ENCODE measurements at places on chromosomes 6 and 20.
A peak's percentile ranks its signal among the peaks of the same experiment; 100 is the strongest.

DNA sequence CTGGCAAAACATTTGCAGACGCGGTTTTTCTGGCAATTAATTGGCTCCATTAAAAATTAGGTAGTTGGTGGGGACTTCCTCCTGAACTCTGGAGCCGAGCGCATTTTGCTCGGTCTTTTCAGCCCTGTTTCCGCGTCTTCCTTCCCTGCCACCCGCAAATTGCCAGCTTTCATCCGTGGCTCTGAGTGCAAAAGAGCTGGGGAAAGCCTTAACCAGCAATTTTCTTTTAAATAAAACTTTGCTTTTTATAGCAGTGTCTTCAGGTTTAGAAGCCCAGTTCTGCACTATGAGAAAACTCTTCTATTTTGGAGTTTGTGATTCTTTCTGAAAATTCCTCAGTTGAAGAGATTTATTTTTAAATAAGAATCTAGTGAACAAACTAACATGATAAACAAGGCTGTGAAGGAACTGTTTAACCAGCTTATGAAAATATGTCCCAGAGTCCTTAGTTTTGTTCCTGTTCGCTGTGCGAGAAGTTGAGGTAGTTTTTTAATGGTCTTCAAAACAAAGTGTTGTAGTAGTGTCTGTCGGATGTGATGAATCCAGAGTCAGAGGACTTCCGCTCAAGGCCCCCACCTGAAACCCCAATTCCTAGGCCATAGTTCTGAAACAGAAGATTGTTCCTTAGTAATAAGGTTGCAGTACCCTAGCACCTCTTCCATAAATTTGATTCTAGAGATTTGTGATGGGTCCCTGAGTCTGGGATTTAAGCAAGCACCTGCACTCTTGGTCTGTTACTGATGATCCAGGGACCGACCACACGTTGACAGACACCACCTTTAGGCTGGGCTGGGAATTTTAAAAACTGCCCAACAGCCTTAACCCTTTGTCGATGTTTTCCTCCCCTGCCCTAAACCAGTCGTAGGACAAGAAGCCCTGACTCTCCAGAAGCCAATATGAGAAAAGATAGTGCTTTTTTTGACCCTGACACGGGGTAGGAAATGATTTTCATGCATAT lies 950 bp downstream of the KCTD20 start:
- no peak for DNase-seq

DNA sequence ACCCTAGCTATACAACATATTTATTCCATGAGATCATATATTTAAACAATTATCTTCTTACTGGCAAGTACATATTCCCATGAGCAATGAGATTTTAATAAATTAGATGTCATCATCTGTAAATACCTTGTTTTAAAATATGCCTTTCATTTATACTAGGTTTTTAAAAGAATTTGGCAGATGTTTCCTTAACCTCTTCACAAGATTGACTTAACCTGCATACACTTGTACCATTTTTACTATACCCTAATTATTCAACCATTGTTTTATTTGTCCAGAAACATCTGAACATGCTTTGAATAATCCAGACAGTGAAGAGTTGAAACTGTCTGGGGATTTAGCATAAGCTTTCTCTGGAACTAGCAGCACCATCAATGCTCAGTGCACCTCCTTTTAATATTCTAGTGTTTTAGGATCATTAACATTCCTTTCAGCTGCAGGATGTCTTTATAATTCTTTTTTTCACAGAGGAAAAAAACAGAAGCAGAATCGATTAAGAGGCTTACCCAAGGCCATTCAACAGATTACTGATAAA lies 188.0 kb upstream of the TENT5A start:
- no peak for DNase-seq

- no peak for DNase-seq
Measured at GRCh38 chr6:135331002-135331401, 149.9 kb downstream of the MYB start.

DNA sequence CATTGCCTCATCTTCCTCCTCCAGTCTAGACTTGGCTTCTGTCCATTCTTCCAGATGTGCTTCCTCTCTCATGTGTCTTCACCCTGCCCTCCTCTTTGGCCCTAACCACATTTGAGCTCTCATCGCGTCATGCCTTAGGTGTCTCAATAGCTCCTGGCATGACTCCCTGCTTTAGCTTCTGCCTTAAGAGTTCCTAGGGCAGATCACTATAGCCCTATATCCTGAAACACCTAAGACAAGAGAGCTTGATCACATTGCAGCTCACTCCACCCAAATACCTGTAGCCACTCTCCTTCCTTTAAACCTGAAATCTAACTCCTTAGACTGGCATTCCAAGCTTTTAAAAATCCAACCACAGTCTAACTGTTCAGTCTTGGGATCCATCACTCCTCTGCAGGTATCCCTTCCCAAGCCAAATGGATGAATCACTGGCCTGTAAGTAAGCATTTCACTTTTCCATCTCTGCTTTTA lies 69.0 kb upstream of the STXBP5 start:
- DNase-seq = peak; percentile 94

DNA sequence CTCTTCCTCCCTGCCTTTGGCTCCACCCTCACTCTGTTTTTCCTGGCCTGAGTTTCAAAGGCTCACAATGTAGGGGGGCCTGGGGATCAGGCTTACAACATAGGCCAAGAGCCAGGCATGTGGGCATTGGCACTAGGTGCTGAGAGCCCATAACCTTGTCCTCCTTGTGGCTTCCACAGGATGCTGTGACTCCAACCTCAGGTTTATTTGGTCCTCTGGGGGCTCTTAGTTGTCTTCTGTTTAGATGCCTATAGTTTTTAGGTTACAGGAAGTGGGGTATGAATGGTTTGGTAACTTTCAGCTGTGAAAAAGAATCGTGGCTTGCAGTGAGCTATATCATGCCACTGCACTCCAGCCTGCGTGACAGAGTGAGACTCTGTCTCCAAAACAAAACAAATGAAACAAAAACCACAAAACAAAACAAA lies 25.6 kb downstream of the MMP24 start:
- DNase-seq = no peak

DNA sequence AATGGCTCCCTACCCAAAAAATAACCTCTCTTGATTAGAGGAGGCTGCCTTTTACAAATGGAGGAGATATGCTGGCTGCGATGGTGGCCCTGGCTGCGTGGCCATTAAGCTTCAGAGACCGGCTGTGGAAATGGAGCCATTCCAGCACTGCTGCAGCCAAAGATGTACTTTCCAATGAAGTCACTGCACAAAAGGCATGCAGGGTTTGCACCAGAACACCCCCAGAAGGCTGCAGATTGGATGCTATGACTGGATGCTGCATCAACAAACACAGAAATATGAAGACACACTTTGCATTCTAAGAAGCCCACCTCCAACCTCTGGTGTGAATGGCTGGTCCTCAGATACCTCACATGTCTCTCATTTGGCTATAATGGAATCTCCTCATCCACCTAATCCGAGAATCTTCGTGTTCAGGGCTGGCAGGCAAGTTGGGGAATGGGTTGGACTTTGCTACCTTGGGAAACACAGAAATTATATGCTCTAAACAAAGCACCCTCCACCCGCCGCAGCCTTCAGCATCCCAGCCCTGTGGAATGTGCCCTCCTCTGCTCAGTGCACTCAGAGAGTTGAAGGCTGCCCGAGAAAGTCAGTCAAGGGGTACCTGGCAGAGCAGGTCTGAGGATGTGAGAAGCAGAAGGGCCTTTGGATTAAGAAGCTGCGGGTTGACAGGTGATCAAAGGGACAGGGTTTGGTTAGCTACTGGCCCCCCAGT lies 35.3 kb downstream of the APCDD1L start:
- DNase-seq = no peak

- DNase-seq = no peak
Measured at GRCh38 chr6:126396131-126396530, 56.2 kb downstream of the CENPW start.

GRCh38 chr6:137104926-137105325 lies 60.2 kb upstream of the IL20RA start:
- DNase-seq = no peak

DNA sequence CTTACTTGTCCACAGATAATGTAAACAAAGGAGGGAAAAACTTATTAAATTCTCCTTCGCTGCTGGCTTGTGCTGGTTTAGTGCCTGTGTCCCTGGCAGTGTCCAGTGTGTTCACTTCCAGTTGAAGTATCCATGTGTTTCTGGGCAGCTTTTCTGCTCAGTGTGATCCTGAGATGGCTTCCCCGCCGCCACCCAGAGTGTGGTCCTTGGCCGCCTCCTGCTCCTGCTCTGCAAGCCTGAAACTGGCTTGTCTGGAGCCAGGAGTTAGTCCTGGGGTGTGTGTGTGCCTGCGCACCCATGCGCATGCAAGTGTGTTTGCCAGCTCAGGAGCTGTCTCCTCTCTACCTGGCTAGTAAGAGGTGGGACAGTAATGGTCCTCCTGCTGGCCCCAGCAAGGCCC lies 7.2 kb downstream of the BTBD3 start:
- DNase-seq = no peak

DNA sequence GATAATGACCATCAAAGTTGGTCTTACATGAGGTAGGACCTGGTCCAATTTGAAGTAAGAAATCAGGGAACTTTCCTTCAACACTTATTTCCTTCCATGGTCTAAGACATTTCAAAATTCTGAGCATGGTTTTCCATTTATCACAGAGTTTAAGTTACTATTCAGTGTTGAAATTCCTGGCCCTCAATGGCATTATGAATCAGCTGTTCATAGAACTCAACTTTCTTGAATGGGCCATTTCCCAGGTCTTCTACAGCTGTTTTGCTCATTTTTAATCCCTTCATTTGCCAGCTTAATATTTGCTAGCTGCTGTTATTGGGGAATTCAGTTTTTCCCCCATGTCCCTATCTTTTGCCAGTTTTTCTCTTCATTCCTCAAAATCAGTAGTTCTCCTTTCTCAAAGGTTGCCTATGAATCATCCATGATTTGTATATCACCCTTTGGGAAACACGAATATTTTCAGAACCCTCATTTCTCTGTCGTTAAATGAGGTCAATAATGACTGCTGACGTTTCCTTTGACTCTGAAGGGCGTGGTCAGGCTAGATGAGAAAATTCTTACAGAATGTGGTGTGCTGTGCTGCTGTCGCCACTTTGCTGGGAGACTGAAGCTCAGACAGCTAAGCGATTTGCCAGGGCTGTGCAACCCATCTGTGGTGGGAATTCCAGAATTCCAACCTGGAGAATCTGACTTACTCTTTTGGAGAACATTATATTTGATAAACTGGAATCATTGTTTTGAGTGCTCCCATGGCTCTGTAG lies 216.5 kb upstream of the FLRT3 start:
- DNase-seq = no peak

GRCh38 chr6:67883500-67884366 lies 751.3 kb upstream of the ADGRB3 start:
- DNase-seq = no peak

GRCh38 chr20:31517373-31517772 lies 3.1 kb downstream of the HM13 start:
- no peak for DNase-seq

GRCh38 chr6:159467473-159468041 lies 225.5 kb downstream of the SOD2 start:
- no peak for DNase-seq

DNA sequence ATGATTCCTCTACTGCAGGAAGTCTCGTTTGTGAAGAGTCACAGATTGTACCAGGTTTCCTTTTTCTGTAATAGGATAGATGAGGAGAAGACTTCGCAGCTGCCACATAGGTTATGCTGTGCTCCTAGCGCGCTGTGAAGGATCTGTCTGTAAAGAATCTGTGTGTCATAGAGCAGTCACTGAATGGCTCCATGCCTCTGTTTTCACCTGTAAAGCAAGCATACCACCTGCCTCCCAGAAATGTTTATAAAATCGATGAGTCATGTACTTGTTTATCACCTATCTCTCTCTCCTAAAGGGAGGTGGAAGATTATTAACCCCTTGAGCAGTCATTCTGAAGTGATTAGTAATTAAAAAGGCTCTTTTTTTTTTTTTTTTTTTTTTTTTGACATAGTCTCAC lies 86.6 kb downstream of the TFAP2B start:
- DNase-seq = no peak

DNA sequence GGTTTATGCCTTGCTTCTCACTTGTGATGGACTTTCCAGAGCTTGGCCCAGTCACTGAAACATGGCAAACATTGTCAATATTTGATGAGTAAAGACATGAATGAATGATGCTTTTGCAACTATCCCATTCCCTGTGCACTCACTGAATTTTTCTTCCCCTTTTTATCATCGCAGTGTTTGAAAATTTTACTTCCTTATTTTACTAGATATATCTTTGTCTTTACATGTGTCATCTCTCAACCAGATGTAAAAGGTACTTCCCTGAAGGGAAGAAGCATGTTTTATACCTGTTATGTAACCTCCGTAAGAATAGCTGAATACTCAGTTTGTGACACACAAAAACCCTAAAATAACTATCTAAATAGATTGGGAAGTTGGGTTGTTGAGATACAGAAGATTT lies 544.7 kb upstream of the FLRT3 start:
- no peak for DNase-seq

DNA sequence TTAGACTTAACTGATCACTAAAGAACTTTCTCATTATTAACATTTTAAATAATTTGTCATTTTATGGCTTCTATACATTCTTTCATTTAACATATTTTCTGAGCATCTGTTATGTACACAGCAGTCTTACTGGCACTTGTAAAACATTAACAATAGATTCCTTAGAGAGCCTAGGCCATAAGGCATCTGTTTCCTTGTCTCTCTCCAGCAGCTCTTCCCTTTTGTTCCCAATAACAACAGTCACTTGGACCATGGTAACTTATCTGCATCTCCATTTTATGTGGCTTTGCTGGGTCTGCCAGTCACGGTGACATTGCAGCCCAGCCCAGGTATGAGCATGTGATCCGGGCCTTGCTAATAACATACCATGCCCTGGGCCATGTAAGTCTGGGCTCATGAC lies 11.7 kb upstream of the TASP1 start:
- DNase-seq = no peak

- no peak for DNase-seq
Measured at GRCh38 chr20:8995761-8996160, 73.1 kb upstream of the PLCB4 start.

GRCh38 chr6:85372188-85372914 lies 77.5 kb upstream of the NT5E start:
- DNase-seq = no peak

DNA sequence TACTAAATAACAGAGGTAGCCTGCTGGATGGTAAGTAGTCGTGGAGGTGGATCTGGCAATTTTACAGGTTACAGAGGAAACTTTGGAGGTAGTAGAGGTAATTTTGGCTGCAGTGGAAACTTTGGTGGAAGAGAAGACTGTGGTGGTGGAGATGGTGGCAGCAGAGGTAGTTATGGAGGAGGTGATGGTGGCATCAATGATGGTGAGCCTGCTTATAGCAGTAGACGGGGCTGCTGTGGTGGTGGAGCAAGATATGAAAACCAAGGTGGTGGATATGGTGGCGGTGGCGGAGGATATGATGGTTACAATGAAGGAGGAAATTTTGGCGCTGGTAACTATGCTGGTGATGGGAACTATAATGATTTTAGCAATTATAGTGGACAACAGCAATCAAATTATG lies 15.3 kb downstream of the RAB5IF start:
- no peak for DNase-seq

DNA sequence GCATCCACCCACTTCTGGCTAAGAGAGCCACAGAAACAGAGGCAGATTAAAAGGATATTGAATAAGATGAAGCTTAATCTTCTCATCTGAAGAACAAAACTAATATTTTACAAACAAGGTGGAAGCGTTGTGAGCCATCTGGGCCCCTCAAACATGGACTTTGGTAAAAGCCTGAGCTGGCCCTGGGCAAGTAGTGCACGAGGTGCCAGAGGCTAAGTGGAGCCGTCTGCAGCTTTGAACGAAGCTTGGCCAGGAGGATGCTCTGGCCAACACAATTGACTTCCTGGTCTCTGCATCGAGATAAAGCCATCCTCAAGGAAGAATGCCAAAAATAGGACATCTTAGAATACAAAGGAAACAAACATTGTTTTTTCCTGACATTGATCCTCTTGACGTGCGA lies 53.2 kb upstream of the PLEKHG1 start:
- DNase-seq = no peak
